ENCODE measurements at places on chromosomes 5 and 9.

DNA sequence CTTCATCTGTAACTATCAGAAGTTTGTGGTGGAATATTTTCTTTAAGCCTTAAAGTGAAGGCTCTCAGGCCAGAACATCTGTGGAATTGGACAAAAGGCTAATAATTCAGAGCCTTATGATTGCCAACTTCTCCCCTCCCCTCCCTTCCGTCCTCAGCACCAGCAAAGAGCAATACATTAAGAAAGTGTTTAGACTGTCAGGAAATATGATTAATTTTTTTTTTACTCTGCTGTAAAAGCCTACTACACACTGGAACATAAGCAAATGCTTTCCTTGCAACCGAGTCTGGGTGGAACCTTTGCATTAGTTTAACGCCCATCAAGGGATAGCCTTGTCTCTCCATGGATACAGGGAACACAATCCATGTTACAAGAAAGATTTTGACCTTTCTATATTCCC lies 110.3 kb upstream of the TARS1 start:
- no peak for DNase-seq

GRCh38 chr9:135070198-135070951 lies 17.1 kb upstream of the OLFM1 start:
- no peak for DNase-seq

DNA sequence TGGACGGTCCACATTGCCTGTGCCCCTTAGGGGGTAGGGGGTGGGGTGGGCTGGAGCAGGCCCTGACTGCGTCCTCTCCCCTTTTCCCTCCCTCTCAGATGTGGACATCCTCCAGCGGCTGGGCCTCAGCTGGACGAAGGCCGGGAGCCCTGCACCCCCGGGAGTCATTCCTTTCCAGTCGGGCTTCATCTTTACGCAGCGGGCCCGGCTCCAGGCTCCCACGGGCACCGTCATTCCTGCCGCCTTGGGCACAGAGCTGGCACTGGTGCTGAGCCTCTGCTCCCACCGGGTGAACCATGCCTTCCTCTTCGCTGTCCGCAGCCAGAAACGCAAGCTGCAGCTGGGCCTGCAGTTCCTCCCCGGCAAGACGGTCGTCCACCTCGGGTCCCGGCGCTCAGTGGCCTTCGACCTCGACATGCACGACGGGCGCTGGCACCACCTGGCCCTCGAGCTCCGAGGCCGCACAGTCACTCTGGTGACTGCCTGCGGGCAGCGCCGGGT lies 12.3 kb downstream of the COL27A1 start:
- DNase-seq: no peak

DNA sequence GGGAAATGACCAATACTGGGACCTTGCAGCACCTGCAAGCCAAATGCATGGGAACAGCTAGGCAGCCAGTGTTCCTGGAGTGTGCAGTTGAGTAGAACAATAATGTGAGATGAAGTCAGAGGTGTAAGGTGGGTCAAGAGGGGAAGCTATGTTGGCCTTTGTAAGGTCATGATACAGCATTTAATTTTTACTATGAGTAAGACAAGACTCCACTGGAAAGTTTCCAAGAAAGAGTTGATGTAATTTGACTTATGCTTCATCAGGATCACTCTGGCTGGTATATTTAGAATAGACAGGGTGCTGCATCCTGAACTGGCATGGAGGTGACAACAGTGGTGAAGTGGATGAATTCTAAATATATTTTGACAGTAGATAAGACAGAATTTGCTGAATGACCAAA lies 744.8 kb downstream of the KCTD16 start:
- no peak for DNase-seq

- DNase-seq: no peak
Observed at GRCh38 chr9:134024214-134024792, 978 bp upstream of the BRD3OS start.

DNA sequence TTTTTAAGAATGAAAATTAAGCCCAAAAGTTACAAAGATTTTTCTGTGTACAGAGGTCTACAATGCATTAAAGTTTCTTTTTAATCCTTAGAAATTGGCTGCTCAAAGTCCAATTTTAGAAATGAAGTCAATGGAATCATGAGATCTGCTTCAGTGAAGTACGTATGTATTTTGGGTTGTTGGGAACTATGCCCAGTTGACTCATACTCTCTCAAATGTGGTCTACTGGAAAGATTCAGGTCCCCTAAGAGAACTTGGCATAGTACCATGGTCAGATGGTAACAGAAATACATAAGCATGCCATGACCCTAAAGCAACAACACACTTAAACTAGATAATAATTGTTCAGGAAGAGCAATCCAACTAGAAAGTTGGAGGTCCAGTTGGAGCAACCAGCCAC lies 23.0 kb downstream of the FBLL1 start:
- DNase-seq: no peak

DNA sequence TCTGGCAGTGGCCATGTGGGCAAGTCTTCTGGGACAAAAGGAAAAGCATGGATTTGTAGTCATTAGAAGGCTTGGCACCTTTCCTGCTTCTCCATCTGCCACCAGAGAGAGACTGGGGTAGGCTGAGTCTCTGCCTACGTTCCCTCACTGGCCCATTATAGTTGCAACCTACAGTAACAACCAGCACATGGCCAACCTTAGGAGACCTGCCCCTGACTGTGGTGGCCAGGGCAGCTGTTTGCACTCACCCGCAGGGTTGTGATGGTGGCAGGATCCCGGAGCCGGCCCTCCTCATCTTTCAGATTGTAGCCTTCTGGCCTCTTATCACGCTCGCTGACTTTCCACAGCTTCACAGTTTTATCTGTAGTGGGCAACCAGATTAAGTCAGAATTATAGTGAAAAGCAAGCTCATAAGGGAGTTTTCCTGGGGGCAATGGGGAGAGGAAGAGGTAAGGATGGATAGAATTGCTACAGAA lies 174.9 kb upstream of the GPR151 start:
- no peak for DNase-seq

DNA sequence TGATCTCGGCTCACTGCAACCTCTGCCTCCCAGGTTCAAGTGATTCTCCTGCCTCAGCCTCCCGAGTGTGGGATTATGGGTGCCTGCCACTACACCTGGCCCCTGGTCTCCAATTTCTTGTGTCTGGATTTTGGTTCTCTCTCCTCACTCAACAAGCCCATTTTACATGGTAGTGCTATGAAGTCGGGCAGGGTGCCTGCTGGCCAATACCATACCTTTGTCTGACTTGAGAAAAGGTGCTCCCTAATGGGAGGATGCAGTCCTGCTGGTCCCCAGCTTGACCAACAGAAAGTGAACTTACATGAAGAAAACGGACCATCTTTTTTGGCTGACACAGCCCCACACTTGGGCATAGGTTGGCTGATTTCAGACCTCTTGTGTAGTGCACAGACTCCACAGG lies 21.6 kb upstream of the PTGS1 start:
- DNase-seq: no peak

DNA sequence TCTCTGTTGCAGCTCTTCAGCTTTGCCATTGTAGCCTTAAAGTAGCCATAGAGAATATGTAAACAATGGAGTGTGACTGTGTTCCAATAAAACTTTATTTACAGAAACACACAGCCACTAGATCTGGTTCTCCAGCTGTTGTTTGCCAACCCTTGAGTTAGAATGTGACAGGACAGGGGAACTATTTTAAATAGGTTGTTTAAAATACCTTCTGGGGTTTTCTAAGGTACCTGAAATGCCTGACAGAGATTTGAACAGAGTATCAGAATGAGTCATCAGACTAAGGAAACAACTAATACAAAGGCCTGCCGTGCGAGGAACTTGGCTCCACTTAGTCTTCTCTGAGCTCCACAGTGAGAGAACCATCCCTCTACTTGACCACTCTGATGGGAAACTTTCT lies 85.4 kb downstream of the HSD17B4 start:
- no peak for DNase-seq

DNA sequence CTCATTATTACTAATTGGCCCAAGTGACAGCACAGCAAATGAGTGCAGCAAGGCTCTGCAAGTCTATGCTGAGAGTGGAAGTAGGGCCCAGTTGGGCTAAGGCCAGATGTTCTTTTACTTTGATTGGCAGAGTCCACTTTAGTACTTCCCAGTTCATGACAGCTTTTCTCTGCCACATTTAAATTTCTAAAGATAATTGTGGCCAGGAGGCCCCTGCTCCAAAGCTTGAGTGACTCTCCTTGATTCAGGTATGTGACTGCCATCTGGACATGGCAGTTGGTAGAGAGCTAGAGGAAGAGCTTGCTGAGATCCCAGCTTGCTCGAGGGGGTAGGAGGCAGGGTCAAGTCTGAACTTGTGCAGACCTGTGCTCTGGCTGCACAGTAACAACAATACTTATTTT lies 154.1 kb downstream of the CARTPT start:
- DNase-seq: no peak

- DNase-seq: no peak
Observed at GRCh38 chr9:133230093-133230492, 21.0 kb upstream of the OBP2B start.

DNA sequence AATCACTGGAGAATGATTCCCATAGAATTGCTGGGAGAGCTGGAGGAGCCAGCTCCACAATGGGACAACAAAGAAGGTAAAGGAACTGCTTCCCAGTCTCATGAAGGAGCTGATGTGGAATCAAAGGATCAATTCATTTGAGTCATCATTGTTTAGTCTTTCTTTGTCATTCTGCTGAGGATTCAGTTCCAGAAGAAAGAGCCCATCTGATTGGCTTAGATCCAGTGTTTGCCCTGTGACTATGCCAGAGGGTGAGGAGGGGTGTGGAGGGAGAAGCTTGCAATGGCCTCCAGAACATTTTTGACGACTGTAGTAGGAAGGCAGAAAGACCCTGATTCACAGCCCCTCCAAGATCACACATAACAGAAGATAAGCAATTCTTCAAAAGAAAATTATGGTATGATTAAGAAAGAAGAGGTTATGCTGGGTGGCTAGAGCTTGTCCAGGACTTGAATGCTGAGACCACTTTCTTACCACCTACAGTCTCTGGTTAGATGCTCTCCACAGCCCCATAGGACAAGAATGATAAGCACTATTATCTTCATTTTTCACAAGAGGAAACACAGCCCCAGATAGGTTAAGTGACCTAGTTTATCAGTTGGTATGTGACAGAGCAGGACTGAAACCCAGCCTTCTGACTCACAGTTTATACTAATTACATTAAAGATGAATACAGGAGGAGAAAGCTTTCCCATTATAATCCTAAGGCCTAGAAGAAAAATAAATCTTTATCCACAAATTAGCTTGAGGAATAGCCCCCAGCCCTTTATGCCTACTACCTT lies 363.1 kb downstream of the PRELID2 start:
- DNase-seq: no peak

DNA sequence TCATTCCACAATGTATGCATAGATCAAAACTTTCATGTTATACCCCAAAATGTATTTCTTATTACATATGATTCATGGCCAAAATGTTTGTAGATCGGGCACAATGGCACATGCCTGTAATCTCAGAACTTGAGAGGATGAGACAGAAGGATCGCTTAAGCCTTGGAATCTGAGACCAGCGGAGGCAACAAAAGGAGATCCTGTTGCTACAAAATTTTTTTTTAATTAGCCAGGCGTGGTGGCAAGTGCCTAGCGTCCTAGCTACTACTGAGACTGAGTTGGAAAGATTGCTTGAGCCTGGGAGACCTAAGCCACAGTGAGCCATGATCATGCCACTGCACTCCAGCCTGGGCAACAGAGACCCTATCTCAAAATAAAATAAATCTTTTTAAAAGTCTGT lies 89.9 kb downstream of the MAPKAP1 start:
- DNase-seq: no peak

DNA sequence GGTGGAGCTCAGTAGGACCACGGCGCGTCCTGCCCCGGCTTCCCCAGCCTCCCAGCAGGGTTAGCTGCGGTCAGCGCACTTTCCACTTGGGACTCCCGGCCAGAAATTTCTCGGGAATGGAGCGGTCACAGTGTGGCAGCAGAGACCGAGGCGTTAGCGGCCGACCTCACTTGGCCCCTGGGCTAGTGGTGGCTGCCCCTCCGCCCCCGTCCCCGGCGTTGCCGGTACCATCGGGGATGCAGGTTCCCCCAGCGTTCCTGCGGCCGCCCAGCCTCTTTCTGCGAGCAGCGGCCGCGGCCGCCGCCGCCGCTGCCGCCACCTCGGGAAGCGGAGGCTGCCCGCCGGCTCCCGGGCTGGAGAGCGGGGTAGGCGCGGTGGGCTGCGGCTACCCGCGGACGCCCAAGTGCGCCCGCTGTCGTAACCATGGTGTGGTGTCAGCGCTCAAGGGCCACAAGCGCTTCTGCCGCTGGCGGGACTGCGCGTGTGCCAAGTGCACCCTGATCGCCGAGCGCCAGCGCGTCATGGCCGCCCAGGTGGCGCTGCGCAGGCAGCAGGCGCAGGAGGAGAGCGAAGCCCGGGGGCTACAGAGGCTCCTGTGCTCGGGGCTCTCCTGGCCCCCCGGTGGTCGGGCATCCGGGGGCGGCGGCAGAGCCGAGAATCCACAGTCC lies 460 bp downstream of the DMRTA1 start:
- DNase-seq: no peak

- DNase-seq: no peak
Observed at GRCh38 chr5:6989230-6989629, 276.0 kb downstream of the TENT4A start.

GRCh38 chr5:6096101-6096500 lies 282.2 kb downstream of the MED10 start:
- DNase-seq: no peak

DNA sequence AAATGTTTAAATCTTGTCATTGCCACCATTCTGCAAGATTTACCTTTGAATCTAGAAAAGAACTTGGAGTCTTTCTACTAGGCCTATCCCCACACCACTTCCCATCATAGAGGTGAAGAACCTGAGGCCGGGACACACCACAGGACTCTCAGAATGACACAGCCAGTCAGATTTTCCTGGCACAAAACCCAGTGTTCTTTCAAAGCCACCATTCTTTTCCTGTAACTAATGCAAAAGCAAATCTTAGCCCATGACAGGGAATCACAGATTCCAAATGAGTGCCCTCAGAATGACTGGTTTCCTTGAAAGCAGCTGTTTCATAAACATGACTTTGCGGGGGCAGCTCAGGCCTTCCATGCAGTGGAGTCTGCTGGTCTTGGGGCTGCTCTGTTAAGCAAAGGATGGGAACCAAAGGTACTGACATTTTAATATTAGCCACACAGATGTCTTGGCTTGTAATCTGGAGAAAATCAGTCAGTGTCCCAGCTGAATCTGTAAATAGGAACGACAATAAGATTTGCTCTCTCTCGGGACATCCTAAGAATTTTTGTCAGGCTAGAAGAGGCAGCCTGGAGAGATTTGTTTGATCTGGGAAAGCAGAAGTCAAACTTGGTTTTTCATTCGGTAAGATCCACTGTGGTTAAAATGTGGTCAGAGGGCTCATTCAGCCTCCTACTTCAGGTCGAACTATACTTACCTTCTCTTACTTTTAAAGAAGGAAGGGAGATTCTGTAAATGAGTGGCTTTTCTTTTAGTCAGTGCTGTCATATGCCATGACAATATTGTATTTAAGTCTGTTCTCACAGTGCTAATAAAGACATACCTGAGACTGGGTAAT lies 115.1 kb downstream of the PALM2AKAP2 start:
- peak; percentile 12 for DNase-seq

DNA sequence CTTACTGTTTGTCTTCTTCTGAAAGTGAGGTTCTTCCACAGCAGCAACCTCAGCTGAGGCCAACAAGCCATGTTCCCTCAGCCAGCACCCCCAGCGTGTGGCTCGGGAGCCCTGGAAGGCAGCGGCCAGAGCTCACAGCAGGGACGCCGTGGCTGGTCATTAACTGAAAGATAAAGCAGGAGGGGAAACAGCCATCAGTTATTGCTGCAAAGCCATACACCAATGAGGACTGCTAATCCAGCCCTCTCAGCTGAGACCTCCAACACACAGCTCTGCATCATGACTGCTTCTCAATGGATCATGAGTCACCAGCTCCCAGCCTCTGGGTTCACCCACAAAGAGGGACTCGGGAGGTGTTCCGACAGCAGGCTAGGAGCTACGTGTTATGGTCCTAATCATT lies 24.3 kb downstream of the ABCA1 start:
- no peak for DNase-seq
